ENCODE measurements at places on chromosomes 3 and 15.

- no peak for DNase-seq
Observed at GRCh38 chr3:142850395-142851023, 38.4 kb downstream of the PCOLCE2 start.

DNA sequence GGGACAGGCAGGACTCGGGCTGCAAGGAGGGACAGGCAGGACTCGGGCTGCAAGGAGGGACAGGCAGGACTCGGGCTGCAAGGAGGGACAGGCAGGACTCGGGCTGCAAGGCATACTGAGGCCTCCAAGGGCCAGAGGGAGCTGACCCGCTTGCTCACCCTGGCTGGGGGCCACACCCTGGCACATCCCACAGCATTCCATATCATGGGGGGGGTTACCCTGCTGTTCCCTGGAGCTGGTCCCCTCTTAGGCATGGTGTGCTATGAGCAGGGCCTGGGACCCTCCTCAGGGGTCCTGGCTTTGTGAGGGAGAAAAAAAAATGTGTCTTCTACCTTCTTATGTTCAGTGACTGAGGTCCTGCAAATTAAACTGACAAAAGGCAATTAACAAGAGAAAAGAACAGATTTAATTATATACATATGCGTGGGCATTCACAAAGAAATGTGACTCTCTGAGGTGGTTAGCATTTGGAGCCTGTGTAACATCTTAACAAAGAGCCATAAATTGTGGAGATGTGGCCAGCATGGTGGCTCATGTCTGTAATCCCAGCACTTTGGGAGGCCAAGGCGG is 97.6 kb upstream of the ALDH1A3 start:
- DNase-seq: no peak

DNA sequence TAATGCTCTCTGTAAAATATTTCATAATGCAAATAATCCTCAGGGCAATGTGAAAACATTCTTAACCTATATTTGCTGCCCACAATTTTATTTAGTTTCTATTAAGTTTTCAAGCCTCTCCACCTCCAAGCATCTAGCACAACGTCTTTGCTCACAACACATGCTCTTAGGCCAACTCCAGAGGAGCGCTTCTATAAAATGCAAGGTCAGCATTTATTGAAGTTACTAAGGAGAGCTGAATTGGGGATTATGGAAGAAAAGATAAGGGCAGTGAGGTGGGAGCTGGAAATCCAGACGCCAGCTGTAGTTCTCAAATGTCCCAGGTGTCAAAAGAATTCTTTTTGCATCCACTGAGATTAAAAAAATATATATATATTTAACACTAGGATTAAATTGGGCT is 996 bp downstream of the RABL3 start:
- DNase-seq: no peak

GRCh38 chr3:124478830-124479229 is 251.4 kb upstream of the UMPS start:
- DNase-seq: no peak

DNA sequence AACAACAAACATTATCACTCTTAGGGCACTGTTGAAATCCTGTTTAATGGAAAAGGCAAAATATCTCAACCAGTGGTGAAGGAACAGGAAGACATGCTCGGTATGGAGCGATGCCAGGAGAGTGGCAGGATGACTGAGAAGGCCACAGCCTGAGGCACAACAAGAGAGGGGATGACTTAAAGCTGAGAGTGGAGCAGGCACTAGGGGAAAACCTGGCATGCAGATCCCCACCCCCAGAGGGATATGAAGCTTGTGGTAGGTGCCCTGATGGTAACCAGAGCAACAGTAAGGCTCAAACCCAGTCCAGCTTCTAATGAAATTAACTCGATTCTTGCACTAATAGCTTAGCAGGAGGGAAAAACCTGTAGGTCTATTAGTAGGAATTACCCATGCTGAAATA is 40.4 kb downstream of the LYSMD4 start:
- no peak for DNase-seq

GRCh38 chr15:100234158-100235029 is 107.4 kb downstream of the ADAMTS17 start:
- no peak for DNase-seq

DNA sequence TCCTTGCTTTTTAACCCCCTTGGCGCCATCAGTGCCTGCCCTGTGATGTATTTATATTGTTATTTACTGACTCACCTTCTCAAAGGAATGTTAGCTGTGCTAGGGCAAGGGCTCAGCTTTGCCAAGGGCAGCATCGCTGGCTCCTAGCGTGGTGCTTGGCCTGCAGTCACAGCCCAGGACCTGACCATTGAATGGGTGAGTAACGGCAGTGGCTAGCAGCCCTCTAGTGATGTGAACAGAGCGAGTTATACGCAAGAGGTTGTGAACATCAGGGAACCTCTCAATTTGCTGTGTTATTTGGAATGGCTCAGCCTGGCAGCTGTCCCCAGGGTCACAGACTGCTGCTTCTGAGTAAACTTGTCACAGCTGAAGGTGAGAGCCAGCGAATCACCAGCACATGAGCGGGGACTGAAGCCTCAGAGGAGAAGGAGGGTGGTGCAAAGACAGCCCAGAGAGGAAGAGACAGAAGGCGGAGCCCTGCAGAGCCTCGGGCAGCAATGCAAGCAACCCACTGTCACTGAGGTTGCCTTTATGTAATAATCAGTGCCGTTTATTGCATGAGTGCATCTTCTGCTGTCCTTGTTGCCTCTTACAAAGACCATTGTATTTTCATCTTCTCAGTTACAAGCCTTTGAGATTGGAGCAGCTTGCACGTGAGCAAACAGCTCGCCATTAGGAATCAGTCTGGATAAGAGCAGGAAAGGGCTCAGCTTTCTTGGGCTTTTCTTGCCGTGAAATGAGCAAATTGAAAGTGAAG is 158.3 kb downstream of the SLCO3A1 start:
- no peak for DNase-seq

DNA sequence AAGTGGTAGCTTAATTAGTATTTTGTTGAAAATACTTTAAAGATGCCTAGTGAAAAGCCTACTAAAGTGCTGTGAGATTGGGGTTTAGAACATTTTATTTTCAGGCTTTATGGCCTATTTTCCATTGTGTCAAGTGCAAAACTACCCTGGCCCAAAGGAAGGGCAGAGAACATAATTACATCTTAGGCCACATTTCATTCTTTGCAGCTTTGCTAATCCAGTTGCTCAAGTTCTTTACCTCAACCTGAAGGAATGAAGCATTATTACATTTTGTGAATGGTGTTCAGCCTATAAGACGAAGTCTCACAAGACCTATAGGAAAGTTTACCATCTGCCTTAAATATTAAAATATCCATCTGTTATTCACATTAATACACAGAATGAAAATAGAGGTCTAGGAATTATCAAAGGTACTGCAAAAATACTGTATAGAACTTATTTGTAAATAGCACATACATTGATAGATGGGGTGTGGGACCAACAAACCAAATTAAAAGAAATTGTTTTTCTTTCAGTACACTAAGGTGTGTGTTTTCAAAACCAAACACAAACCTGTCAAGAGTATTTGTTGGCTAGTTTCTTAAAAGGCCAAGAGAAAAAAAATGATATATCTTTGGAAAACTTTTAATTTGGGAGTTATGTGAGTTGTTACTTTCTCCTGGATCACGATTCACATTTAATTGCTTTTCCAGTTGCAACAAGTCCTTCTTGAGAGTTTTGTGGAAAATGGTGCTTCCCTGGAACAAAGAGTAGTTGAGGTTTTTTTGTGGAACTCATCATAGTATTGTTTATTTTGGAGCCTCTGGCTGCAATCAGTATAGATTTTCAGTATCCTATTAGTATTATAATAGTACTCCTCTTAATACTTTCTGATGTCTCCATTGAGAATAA is 12.0 kb upstream of the SETD5 start:
- DNase-seq: no peak

DNA sequence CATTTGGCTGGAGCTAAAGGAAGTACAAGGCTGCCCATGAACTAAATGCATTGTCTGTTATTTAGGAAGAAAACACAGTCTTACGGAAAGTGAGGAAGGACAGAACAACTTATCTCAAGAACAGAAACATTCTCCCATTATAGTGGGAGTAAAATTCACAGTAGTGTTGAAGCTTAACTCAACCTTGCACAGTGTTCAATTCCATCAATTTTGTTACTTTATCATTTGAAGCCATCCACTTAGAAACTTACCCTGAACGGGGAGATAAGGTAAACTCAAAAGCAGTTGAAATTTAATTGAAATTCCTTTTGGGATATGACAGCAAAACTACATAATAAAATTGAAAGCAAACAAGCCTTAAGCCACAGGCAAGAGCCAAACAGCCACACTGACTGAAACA is 186.9 kb downstream of the PCCB start:
- no peak for DNase-seq

GRCh38 chr3:125129512-125129997 is 73.8 kb upstream of the HEG1 start:
- no peak for DNase-seq

- DNase-seq: no peak
Observed at GRCh38 chr15:47041301-47041700, 676.0 kb upstream of the SEMA6D start.

- DNase-seq: no peak
Observed at GRCh38 chr3:161073181-161073580, 32.0 kb downstream of the B3GALNT1 start.

DNA sequence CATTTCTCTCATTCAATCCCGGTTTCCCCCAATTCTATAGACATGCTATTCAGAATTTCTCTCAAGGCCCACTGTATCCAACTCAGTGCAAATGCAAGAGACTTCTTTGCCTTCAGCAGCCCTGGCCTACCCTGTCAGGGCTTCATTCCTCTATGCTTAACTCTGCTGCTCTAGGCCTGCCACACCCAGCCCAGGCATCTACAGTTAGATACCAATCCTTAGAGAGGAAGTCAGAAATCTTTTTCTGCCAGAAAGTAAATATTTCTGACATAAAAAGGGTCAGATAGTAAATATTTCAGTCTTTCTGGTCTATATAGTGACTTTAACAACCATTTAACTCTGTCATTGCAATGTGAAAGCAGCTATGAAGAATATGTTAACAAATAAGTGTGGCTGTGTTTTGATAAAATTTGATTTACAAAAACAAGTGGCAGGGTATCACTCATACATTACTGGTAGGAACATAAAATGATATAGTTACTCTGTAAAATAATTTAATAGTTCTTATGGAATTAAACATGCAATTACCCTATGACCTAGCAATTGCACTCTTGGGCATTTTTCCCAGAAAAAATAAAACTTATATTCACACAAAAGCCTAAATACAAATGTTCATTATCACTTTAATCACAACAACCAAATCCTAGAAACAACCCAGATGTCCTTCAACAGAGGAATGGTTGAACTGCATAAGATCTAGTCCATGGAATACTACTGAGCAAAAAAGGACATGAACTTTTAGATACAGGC is 942.0 kb downstream of the SQOR start:
- peak; percentile 34 for DNase-seq

GRCh38 chr3:188649521-188649920 is 495.6 kb downstream of the LPP start:
- DNase-seq: no peak

GRCh38 chr3:132753946-132754345 is 31.7 kb upstream of the NPHP3 start:
- DNase-seq: no peak

GRCh38 chr3:40940651-40941050 is 258.7 kb upstream of the CTNNB1 start:
- no peak for DNase-seq

- DNase-seq: no peak
Observed at GRCh38 chr3:24843955-24844354, 349.3 kb upstream of the THRB start.

DNA sequence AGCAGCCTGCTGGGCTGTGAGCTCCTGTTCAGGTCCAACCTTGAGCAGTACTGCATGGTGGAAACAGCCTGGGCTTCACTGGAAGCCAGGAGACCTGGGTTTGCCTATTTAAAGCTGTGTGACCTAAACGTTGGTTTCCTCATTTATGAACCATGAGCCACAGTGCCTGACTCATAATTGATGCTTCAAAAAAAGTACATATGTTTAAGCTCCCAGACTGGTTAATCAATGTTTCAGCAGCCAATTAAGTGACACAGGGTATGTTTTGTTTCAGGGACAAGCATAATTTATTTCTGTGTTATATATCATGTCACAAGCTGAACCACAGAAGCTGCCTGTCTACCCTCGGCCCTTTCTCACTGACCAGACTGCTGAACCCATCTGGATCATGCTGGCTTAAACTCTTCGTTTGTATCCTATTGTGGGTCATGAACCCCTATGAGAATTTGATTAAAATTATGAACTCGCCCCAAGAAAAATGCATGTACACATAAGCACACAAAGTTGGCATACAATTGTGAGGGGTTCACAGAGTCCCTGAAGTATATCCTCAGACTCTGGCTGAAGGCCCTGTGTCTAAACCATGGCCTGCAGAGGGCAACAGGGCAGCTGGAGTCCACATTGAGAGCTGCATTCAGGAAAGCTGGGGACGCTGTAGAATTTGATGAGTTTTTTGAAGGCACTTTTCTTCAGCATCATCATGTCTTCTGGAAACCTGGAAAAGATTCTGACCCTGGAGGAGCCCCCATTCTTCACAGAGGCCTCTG is 23.7 kb downstream of the HDC start:
- no peak for DNase-seq

DNA sequence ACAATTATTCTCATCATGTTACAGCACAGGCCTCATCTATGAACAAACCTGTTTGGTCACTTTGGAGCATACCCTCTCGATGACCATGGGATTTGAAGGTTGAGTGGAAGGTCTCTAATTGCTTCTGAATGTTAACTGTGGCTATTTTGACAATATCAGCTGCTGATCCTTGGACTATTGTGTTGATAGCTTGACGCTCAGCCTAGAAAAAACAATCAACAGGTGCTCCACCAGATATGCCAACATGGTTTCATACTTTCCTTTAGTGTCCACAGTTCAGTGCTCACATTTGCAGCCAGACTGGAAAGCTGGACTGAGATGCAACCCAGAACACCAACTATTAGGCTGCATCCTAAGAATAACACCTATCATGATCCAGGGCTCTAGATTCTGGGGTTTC is 109.7 kb downstream of the POLQ start:
- no peak for DNase-seq

GRCh38 chr15:48062148-48062872 is 58.5 kb upstream of the SLC24A5 start:
- DNase-seq: no peak

DNA sequence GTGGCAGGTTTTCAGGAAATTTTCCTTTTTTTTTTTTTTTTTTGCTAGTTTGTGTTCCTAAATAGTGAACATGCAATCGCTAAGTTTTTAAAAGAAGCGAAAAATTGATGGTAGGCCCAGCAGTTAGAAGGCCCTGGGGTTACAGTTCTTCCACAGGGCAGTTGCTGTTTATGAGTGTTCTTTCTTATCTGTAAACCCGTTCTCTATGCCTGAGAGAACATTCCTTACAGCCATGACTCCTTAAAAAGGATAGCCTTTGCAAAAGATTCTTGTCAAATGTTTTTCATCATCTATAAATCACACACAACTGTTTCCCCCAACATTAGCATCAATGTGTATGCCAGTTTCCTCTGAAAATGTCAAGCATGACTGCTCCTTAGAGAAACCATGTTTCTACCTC is 23.8 kb upstream of the MYZAP start:
- no peak for DNase-seq

All from left renal cortex interstitium (tissue), 4 donors.